GF-D8 (cell line): ENCODE measurements at places on chromosomes 4 and X.

DNA sequence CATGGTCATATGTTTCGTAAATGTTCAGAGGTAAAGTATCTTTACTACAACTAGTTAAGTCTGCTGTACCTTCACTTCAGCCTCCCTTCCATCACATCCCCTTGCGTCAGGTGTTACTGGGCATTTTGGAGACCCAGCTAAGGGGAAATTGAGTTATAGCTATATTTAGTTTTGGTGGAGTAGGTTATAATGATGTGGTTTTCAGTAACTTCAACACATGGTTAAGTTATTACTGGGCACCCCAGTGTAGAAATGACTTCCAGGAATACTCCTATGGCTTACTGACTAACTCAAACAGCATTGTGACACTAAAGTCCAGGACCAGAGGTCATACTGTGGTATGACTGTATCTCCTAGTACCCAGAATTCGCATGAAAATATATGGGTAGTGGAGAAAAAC, 23.4 kb upstream of the ACSL1 start:
- no peak for DNase-seq

DNA sequence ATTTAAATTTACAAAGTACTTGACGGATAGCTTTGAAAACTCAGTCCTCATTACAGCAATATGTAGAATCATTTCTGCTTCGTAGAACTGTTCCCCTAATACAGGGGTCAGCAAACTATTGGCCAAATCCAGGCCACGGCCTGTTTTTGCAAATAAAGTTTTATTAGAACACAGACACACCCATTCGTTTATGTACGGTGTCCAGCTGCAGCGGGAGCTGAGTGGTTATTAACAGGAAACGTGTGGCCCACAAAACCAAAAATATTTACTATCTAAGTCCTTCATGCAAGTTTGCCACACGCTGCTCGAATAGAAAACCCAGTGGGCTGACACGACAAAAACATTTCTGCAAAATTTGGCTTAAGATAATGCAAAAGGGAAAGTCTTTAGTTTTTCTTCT, 146.5 kb downstream of the AFAP1 start:
- no peak for DNase-seq

- DNase-seq: no peak
These were observed 23.3 kb downstream of the TRIM2 start for GRCh38 chr4:153227469-153228075.

DNA sequence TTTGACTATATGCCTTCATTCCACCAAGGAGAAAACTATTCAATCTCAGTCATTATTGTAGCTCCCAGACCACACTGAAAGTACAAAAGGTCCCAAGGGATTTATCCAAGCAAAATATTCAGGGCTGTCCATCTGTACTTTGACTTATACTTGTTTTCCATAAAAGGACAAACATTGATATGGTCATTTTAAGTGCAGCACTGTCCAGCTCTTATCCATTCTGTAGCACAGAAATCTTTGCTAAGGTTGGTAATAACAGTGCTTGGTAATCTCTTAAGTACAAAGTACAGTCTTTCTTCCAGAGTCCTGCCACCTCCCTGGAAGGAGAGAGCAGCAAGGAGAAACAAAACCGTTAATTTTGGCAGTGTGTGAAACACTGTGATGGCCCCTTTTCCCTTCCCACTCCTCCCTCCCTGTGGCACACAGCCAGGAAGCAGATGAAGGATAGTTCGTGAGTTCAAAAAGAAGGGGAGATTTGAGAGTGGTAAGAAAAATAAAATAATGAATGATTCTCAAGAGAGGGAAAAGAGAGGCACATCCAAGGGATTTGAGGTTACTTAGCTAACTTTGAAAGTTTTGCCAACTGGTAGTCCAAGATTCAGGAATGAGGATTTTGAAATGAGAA, 6.8 kb upstream of the CXCL2 start:
- DNase-seq: no peak

DNA sequence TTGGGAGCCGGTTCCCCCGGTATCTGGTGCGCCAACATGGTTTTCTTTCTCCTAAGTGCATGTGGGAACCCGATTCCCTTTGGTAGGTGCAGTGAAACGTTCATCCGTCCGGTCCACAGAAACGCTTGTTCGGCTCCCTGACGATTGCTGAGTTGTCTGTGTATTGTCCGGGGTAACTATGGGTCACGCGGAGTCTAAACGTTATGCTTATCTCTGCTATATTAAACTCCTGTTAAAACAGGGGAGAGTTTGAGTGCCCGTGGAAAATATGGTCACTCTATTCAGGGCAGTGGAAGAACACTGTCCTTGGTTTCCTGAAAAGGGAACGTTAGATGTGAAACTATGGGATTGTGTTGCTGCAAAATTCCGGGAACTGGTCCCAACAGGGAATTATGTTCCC, 32.4 kb upstream of the MGST2 start:
- DNase-seq: no peak

GRCh38 chr4:186081202-186081807, 12.3 kb downstream of the TLR3 start:
- no peak for DNase-seq

DNA sequence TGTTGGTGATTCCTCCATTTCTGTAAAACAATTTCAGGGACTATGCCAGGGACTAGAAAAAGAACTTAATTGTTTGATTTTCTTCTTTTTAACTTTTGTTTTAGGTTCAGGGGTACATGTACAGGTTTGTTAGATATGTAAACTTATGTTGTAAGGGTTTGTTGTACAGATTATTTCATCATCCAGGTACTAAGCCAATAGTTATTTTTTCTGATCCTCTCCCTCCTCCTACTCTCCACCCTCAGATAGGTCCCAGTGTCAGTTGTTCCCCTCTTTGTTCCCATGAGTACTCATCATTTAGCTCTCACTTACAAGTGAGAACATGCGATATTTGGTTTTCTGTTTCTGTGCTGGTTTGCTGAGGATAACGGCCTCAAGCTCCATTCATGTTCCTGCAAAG, 70.8 kb upstream of the BOD1L1 start:
- no peak for DNase-seq

DNA sequence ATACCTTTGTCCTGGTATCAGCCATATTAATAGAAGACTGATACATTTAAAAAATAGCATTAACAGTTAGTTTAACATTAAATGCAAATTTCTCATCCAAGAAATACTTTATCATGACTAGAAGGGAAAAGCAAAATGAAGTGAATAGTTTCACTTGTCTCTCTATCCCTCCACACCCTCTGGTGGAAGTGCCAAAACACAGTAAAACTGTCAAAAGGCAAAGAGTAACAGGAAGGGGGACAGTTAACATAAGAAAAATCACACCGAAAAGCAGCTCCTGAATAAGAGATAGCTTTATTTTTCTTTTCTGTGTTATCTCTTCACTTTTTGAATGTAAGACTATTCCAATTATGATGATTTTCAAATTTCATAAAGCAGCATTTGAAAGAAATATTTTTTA, 187.2 kb downstream of the FBXW7 start:
- DNase-seq: no peak

- DNase-seq: no peak
These were observed 63.2 kb upstream of the UGT2B7 start for GRCh38 chr4:69032847-69033638.

DNA sequence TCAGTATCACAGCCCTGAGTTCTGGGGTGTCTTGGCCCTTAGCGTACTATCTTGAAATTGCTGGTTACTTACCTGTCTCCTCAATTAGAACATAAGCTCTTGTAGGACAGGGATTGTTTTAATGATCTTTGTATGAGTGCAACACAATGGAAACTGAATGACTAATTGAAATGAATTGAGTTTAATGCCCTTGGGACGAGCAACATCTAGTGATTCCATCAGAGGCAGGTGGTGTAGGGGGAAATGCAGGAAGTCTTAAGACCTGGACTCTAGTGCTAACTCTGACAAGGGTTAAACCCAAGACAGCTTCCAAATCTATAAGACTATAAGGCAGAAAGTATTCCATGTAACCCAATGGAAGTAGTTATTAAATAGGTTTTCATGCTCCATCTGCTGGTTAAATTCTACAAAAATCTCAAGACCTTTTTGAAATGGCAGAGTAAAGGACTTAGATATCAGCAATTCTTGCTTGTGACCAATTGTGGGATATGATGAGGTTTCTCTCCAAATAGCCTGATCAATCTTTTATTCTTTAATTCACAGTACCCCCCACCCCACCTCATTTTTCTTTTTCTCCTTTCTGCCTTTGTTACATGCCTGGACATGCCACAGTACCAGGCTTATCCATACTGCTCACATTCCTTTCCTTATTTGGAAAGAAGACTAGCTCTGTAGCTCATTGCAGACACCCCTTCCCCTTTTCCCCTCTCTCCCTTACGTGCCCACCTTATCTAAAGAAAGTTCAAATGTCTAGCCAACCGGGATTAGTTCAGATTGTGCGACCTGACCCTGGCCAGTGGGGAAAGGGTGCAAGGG, 340.8 kb downstream of the PAPSS1 start:
- no peak for DNase-seq
